Stimulated activated CD8-positive, alpha-beta memory T cell treated with anti-CD3 and anti-CD28 coated beads, Interleukin-4, amount 100 ng/mL, for 4 hours (primary cell): ENCODE measurements at places on chromosomes 4 and X.

DNA sequence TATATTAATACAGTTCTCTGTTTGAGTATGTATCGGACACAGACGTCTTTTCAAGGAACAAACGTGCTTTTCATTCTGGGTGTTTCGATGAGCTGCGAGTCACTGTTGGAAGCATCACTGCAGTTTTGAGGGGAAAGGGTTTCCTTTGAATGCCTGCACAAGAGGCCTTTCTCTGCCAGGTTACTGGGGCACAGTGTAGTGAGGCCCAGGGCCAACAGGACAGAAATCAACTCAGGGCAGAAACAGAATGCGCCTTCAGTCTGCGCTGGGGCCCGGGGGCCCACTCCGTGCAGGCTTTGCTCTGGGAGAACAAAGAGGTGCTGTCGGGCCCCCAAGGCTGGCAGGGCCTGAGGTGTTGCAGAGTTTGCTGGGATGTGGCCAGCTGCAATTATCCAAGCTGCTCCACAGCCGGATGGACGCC lies 2.3 kb upstream of the PPP2R3B start:
- no peak for DNase-seq

- DNase-seq = no peak
These were observed 1779.0 kb downstream of the PCDH7 start for GRCh38 chr4:32499171-32499570.

DNA sequence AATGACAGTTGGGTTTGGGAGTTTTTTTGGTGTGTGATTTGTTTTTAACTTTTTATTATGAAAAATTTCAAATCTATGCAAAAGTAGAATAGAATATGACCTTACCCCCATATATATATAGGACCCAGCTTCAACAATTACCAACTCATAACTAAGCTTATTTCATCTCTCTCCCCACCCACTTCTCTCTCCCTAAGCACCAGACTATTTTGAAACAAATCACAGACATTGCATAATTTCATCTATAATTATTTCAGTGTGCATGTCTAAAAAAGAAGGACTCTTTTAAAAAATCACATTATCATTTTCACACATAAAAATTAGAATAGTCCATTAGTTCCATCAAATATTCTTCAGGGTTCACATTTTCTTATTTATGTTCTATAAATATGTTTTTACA lies 28.3 kb upstream of the NKX6-1 start:
- DNase-seq = no peak

GRCh38 chr4:144267084-144267483 lies 126.6 kb upstream of the GYPA start:
- DNase-seq = no peak

DNA sequence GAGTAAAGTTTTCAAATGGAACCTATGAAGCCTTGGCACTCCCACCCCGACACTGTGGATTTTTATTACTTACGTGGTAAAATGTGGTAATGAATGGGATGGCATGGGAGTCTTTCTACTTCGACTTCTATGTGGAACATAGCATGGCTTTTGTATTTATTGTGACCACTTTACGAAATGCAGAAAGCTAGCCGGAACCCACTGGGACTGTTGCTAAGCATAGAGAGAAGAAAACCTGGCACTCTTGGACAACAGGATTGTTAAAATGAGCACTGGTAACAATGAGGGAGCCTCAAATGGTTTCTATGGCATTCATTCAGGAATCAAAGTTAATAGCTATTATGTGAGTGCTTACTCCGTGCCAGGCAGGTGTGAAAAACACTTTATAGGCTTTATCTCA lies 113.3 kb downstream of the PDS5A start:
- DNase-seq = no peak

- no peak for DNase-seq
These were observed 8.7 kb upstream of the ALAS2 start for GRCh38 chrX:55039471-55039870.

DNA sequence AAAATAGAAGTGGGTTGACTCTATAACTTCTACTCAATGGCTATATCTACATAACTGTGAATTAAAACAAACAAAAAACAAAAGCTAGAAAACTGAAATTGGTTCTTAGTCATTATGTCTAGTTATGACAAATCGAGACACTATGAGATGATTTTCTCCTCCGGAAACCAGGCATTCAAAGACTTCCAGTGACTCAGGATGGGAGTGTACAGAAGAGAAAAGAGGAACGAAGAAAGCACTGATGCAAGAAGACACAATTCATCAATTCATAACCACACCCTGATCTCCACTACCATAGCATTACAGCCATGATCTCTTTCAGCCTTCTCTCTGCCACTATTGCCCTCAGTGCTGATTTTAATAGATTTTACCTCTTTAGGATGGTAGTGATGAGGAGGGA lies 253.6 kb downstream of the CBLL2 start:
- no peak for DNase-seq

GRCh38 chr4:129641179-129641578 lies 545.2 kb downstream of the C4orf33 start:
- DNase-seq = no peak

DNA sequence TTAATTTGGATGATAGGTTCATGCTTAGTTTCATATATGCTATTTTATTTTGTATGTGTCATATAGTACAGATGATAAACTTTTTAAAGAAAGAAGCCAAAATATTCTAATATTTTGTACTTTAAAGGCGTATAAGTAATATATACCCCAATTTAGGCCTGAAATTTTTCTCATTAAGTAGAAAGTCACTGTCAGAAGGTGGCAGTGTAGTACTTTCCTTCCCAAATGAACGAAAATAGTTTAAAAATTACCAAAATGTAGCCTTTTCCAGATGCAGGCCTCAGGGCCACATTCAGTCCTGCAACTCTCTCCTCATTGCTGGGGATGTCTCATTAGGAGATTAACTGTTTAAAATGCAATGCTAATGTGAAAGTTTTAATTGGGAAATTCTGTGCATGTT lies 1263.6 kb downstream of the C4orf33 start:
- no peak for DNase-seq

- no peak for DNase-seq
These were observed 1029.7 kb upstream of the TENM3 start for GRCh38 chr4:181213551-181213950.

GRCh38 chrX:102684772-102685520 lies 27.3 kb upstream of the GPRASP2 start:
- no peak for DNase-seq

DNA sequence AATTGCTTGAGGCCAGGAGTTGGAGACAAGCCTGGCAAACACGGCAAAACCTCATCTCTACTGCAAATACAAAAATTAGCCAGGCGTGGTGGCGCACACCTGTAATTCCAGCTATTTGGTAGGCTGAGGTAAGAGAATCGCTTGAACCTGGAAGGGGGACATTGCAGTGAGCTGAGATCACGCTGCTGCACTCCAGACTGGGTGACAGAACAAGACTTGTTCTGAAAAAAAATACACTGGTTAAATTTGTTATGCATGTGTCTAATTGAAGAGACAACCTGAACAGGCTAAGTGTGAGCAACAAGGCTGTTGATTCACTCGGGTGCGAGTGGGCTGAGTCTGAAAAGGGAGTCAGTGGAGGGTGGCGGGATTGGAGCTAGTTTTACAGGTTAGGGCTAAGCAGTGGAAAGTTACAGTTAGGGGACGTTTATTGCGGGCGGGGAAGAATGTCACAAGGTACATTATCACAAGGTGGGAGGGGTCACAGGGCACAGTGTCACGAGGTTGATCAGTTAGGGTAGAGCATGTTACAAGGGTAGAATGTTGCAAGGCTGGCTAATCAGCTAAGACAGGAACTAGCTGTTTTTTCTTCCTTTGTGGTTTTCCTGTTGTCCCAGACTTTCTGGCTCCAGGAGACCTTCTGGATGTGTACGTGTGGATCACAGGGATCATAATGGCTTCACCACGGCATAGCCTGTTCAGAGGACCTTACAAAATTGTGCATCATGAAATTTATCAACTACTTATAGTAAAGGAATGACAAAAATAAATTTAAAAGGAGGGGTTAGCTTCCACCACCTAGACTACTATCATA lies 115.8 kb downstream of the NAA11 start:
- no peak for DNase-seq

DNA sequence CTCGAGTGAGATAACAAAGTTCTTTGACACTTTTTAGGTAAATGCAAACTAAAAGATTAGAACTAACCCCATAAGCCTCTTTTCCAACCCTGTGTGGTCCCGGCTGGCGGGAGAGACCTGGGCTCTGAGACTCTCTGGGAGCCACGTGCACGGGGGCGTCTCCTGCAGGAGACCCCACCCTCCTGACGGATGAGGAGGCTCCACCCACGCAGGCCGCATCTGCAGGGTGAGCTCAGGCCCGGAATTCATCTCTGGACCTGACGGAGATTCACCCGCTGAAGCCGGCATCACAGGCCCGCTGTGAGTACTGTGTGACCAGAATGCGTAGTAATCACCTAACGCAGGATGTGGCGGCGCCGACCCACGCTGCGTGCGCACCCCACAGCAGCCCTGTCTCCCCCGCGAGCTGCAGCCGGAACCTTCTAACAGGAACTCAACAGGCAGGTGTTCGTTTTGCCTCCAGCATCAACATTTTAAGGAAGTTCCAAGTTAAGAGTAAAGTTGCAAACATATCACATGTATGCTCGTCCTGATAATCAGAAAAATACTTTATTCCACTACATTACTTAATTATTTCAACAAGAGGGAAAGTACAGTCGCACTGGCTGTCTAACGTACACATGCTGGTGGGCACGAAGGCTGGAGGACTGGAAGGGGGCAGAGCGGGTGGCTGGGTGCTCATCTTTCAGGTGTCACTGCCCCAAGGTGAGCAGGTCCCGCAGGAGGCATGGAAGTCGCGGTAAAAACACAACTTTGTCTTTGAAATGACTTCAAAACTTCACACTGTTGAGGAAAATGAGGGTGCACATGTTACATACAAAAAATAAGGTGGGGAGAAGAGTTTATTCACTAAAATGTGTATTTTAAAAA lies 44.5 kb downstream of the FGFRL1 start:
- DNase-seq = peak; percentile 61

DNA sequence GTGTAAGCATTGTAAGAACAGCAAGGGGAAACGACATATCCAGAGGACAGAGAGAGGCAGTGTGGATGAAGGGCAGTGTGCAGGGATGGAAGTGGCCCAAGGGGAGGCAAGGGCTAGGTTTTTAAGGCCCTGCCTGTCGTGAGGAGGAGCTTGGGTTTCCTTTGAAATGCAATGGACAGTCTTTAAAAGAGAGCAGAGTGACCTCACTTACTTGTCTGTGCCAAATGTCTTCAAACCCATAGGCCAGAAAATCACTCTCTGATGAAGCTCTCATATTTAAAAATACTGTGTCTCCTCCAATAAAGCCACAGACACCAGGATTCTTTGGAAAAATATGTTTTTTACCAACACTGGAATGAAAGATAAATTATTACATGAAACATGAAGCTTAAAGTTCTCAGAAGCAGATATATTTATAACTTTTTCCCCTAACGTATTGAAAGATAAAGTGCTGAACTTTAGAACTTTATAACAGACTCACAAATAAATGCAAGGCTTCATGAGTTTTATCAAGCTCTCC lies 19.2 kb upstream of the ATXN3L start:
- DNase-seq = no peak

GRCh38 chrX:134714633-134715110 lies 56.4 kb upstream of the PLAC1 start:
- DNase-seq = no peak

DNA sequence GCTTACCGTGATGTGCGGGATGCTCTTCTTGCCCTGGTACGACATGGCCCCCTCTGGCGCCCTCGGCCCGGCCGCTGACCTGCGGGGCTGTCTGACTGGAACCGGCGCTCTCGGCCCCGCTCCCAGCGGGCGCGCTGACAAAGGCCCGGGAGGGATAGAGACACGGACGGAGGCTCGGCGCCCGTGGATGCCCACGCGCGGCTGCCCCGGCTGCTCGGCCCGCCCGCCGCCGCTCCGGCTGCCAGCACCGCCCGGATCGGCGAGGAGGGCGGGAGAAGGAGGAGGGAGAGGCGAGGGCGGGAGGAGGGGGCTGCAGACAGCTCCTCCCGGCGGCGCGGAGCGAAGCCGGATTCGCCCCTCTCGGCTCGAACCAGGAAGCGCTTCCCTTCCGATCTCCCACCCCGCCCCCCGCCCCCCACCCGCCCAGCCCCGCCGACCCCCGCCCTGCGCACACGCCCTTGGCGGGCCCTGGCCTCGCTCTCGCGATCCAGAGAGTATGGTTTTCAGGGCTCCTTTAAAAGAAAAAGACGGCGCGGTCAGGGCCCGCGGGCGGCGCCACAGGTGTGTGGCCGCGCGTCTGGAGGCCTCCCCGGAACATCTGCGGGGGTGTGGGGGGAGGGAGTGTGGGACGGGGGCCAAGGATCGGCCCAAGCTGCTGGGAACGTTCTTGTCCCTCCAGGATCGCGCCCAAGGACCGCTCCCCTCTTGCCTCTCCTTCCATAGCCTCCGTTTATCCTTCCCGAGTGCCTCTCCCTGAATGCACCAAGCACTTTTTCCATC lies 4.5 kb downstream of the CRMP1 start:
- no peak for DNase-seq

- no peak for DNase-seq
These were observed 164.7 kb downstream of the CHIC2 start for GRCh38 chr4:53899586-53900270.

DNA sequence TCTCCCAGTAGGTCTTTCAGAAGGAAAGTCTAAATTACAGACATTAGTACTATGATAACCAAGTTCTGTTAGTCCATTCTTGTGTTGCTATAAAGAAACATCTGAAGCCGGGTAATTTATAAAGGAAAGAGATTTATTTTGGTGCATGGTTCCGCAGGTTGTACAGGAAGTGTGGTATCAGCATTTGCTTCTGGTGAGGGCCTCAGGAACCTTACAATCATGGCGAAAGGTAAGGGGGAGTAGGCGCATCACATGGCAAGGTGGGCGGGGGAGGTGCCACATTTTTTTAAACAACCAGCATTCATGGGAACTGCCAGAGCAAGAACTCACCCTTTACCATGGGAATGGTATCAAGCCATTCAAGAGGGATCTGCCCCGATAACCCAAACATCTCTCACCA lies 26.2 kb upstream of the USP46 start:
- DNase-seq = no peak

DNA sequence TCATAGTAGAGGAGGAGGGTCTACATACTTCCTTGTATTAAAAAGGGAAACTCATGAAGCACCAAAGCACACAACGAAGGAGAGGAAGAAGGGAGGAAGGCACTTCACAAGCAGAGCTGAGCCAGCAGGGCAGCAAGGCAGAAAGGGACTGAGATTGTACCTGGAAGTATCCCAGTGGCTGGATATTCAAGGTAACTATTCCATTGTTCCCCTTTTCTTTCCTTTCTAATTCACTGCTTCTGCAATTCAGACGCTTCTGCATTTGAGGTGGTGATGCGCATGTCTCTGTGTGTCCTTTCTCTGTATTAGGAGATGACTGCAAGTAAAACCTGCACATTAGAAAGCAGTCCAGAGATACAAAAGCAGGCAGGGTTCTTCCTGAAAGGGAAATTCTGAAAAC lies 54.9 kb downstream of the UBQLN2 start:
- DNase-seq = no peak
